ENCODE measurements at places on chromosomes 4 and X.

DNA sequence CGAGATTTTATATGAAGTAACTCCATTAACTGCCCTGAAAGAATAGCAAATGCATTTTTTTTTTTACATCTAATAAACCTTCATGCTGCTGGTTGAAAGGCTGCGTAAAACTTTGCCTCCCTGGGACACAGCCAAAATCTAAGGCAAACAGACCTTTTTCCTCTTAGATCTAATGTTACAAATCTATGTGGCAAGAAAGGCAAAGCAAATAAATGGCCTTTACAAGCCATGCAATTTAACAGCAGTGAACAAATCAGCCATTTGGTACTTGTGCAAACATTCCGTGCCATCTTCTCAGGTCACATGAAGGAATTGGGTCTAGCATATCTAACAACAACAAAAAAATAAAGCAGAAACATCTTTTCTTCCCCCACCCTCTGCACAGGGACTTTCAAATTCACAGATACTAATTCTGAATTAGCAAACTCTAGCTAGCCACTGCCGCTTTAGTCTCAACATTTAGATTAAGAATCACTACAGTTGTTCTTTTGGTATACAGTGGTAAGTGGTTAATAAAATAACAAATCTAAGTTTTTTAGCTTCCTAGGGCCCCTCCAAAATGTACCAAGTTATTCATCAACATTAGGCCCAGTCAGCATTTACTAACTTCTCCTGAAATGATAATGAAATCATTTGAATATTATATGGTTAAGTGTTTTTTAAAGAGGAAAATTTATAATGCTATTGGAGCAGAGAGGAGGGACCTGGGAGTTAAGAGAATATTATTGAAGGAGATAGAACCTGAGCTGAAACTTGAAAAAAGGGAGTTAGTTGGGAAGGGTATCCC lies 593.8 kb downstream of the SMARCA1 start:
- no peak for DNase-seq

GRCh38 chr4:183797445-183798300 lies 107.4 kb upstream of the STOX2 start:
- no peak for DNase-seq

- DNase-seq = no peak
These were observed 101.8 kb downstream of the HMX1 start for GRCh38 chr4:8769645-8770517.

DNA sequence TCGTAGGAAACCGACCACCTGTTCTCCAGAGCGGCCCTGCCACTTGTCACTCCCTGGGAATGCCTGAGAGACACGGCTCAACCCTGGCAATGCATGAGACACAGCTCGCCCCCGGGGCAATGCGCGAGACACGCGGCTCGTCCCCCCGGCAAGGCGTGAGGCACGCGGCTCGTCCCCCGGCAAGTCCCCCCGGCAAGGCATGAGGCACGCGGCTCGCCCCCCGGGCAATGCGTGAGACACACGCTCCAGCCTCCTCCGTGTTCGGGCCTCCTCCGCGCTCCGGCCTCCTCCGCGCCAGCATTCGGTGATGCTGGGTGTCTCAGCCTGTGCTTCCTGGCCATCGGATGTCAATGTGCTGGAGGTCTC lies 27.5 kb upstream of the CPLX1 start:
- no peak for DNase-seq

DNA sequence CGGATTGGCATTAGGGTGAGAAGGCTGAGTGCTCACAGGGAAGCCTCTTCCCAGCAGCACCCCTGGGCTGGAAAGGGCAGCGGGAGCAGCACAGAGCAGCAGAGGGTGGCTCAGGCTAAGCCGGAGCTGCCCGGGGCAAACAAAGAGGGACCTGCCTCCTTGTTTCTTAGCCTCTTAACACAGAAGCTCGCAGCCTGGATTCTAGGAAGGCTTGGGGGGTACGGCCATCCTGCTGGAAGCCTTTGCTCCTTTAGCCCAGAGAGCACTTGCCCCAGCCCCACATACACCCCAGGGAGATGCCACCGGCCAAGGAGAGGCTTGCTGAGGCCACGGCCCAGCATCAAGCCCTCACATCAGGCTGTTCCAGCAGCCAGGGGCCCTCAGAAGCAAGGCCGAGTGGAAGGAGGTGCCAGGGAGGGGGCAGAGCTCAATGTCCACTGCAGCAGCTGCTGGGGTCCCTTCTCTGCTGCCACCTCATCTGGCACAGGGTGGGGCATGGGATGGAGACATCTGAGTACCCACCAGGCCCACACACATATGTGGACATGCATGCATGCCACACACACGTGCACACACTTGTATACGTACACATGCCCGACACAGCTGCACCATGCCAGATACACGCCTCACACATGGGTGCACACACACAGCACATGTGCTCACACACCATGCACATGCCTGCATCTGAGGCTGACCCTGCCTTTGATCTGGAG lies 20.3 kb upstream of the SPON2 start:
- DNase-seq = no peak

- DNase-seq = no peak
These were observed 53.2 kb upstream of the ATXN3L start for GRCh38 chrX:13373027-13373426.
